Activated CD4-positive, alpha-beta T cell treated with anti-CD3 and anti-CD28 coated beads, Interleukin-2, Interleukin-6, amounts not matched to agents 100 ng/mL and 50 ng/mL, durations not matched to agents 16 hours and 8 hours (primary cell): ENCODE measurements at places on chromosomes 2 and 18.

DNA sequence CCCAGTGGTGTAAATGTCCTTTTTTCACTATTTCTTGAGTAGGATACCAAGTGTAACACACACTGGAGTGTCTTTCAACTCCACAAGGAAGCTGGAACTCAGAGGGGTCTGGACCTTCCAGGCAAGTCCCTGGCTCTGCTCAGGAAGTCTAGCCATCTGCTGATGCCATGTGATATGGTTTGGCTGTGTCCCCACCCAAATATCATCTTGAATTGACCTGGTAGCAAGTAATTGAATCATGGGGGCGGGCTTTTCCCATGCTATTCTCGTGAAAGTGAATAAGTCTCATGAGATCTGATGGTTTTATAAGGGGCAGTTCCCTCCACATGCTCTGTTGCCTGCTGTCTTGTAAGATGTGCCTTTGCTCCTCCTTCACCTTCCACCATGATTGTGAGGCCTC, 99.4 kb upstream of the CDC42EP3 start:
- no peak for DNase-seq

- DNase-seq, result no peak
Observed at GRCh38 chr18:74069178-74070050, 78.2 kb downstream of the FBXO15 start.

DNA sequence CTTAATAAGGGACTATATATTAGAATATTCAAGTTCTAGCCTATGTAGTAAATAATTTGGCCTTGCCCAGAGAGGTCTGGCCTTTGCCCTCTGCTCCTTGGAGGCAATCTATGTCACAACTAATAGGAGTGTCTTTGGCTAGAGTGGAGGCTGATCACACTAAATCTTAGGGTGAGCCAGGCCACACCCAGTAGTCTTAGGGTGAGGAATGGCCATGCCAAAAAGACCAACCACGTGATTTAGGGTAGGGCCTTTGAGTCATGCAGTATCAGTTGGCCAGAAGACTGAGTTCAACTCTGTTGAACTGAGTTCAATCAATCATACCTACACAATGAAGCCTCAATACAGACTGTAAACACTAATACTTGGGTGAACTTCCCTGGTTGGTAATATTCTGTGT, 26.0 kb upstream of the FLACC1 start:
- DNase-seq, result no peak

DNA sequence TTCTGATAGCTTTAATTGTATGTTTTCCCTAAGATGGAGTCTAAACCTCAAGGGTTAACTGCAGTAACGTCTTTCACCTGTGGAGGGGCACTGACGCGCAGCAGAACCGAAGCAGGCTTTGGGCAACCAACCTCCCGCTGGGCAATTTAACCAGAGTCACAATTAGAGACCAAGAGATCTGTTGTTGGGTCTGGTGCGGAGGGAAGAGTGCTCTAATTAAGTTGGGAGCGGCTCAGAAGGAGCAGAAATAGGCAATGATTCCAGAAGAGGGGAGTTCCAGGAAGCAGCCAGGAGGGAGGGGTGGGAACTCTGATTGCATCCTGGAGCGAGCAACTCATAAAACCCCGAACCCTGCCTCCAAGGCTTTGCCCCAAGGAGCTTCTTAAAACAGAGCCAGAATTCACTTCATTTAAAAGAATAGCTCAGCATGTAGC, 245.8 kb downstream of the PAX3 start:
- no peak for DNase-seq

GRCh38 chr2:75548036-75548573, 12.6 kb downstream of the EVA1A start:
- DNase-seq, result no peak

- DNase-seq, result no peak
Observed at GRCh38 chr18:55665506-55665905, 77.5 kb upstream of the TCF4 start.

DNA sequence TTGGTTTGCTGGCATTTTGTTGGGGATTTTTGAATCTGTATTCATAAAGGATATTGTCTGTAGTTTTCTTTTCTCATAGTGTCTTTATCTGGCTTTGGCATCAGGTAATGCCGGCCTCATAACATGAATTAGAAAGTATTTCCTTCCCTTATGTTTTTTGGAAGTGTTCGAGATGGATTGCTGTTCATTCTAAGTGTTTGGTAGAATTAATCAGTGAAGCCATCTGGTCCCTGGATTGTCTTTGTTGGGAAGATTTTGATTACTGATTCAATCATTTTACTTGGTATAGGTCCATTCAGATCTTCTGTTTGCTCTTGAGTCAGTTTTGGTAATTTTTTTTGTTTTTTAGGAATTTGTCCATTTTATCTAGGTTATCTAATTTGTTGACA, 22.3 kb downstream of the KIAA1328 start:
- DNase-seq, result no peak

DNA sequence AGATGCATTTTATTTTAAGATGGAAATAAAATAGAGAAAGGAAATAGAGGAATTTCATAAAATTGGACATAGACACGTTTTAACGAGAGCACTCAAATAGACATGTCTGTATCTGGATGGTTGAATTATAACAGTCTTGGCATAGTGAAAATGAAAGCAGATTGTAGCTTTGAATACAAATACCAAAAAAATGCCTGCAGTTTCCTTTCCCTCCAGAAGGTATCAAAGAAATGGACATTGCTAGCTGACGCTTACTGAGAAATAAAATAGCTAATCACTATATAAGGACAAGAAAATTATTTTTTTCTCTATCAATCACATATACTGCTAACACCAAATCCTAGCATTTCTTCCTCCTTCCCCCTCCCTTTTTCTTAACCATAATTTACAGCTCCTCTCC, 11.4 kb upstream of the MAPRE2 start:
- peak; percentile 47 for DNase-seq

GRCh38 chr2:27016801-27017325, 15.9 kb upstream of the TMEM214 start:
- DNase-seq, result peak; percentile 54

DNA sequence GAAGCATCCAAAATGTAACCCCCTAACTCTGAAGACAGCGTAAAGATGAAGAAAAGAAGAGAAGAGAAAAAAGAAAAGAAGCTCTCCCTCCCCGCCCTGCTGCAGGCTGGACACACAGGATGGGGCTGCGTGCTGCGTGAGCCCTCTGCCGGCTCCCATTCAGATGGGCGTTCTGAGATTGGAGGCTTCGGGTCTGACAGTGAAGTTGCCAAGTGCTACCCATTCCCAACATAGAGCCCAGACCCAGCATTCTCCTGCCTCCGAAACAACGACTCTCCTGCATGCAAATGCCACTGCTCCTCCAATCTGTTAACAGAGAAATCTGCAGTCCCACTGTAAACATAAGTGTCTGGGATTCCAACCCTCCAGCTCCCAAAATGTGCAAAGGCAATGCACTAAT, 234.9 kb downstream of the BCL11A start:
- no peak for DNase-seq

- no peak for DNase-seq
Observed at GRCh38 chr2:23221236-23221635, 163.7 kb upstream of the KLHL29 start.

- no peak for DNase-seq
Observed at GRCh38 chr2:75327334-75327733, 128.0 kb upstream of the TACR1 start.

DNA sequence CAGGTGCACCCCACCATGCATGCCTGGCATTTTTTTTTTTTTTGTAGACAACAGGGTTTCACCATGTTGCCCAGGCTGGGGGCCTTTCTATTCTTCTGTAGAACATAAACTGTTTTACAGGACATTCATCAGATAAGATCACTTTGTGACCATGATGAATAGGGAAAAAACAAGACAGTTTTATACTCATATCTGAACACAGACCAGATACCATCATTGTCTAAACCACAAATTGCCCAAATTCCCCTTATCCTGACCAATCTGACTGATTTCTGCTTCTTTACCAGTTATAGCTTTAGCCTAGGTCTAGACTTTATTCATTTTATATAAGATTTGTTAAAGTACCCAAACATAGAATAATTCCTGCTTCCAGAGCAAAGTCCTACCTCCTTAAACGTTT, 1699.3 kb upstream of the TMEFF2 start:
- DNase-seq, result peak; percentile 61

DNA sequence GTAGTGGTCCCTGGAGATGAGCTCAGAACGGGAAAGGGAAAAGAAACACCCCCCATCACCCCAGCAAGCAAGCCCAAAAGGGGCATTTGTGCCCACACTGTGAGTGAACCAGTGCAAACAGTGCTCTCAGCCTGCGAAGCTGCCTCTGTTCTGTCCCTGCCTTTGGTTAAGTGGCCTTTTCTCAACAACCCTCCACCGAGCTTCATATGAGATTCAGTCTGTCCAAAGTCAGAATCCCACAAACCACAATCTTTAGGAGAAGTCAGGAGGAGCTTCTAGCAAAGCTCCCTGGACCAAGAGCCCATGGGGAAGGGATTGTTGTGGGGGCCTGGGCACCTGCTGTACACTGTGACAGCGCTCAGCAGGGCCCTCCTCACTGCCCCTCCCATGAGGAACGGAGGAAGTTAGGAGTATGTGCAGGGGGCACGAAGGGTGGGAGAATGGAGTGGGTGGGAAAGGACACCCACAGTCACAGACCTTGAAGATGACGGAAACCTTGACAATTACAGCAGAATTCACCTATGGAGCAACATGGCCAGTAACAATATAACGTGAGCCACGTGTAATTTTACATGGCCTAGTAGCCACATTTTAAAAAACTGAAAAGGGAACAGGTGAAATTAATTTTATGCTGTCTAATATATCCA, 119.5 kb downstream of the SMAD7 start:
- no peak for DNase-seq

DNA sequence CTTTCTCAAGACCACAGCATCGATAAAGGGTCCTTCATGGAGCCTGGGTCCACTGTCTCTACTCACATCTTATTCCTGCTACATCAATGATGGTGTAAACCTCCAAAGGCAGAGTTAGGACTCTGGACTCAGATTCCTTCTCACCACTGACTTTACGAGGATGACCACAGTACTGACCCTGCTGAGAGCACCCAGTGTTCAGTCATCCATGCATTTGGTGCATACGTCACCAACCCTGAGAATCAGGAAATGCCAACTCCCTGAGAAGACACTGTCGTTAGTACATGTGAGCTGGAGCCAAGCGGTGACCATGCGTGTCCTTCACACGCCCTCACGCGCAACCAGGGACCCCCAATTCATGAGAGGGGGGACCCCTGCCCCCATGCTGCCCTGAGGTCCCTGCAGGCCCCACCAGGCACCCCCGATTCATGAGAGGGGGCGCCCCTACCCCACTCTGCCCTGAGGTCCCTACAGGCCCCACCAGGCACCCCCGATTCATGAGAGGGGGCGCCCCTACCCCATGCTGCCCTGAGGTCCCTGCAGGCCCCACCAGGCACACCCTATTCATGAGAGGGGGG, 178.4 kb upstream of the TPO start:
- DNase-seq, result no peak

DNA sequence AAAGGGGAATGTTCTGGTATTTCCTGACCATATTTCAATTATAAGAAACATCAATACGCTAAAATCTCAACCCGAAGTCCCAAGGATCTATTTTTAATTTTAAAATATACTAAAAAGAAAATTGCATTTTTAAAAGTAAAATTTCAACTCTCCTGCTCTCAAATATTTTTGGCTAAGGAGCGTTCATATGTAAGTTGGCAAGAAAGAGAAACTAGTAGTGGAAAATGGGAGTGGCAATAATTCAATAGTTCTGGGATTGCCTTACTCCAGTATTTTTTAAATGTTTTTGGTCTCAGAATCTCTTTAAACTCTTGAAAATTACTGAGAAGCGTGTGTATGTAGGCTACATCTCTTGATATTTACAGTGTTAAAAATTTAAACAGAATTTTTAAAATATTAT, 72.7 kb downstream of the ACVR1 start:
- DNase-seq, result no peak

- DNase-seq, result peak; percentile 79
Observed at GRCh38 chr2:152506843-152507242, 171.9 kb downstream of the FMNL2 start.

DNA sequence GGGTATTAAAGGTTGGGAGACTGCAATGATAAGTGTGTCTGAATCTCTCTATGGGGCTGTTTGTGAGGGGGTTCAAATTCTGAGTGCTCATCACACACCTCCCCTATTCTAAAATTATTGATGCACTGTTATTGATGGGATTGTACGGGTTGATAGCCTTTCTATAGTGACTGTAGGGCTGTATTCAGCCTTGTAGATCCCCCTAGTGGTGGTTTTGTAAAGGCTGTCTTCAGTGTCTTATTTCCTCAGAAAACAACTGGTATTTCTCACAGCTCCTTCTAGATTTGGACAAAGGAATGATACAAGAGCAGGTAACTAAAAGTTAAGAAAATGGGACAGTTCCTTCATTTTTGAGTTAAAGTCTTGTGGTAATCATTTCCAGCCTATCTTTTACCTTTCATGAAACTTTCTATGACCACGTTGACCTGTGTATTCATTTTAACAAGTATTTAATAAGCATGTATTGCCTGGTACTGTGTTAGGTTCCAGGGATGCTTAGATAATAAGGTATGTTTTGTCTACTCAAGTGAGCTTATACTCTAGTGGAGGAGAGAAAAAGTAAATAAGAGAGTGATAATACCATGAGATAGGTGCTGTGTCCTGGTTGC, 21.2 kb downstream of the SMAD4 start:
- DNase-seq, result peak; percentile 66

DNA sequence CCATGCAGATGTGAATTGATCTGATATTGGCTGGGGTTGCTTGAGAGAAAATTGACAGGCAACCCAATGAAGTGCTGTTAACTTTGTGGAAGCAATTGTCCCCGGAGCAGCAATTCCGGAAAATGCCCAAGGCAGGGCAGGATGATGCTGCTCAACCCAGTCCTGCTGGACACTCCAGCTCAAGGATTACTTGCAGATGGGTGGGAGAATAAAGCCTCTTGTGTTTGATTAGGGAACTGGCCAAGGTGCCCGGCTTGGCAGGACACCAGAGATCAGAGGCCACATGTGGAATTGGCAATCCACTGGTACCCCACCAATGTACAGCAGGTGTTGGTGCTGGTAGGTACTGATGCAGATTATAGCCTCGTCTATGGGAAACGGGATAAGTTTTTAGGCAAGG, 12.3 kb upstream of the C2orf42 start:
- no peak for DNase-seq
